ENCODE measurements at places on chromosomes 12 and 14. TPM values are rescaled to one million over a fixed set of nuclear protein-coding genes. Genes with fewer than 3 reads are reported as not detected.

NCAPD2 gene
- 17.8 TPM for total RNA-seq

KHNYN gene
- total RNA-seq, result 15.7 TPM

TC2N gene
- 25.1 TPM for total RNA-seq

ALX1 gene
- total RNA-seq, result 0.23 TPM

RTL1 gene
- 0.92 TPM for total RNA-seq

PUS7L gene
- total RNA-seq, result 24.5 TPM

TAS2R30 gene
- total RNA-seq, result 9.5 TPM

SLC8A3 gene
- 70.4 TPM for total RNA-seq

PLEK2 gene
- 0.69 TPM for total RNA-seq

KCNC2 gene
- total RNA-seq, result 41.5 TPM

SPTB gene
- total RNA-seq, result 28.1 TPM

CLEC6A gene
- total RNA-seq, result not detected

KIF5A gene
- 114 TPM for total RNA-seq

CHFR gene
- 40.6 TPM for total RNA-seq

All from diencephalon (tissue), 1 donor.